ENCODE measurements at places on chromosomes 11 and 22.

DNA sequence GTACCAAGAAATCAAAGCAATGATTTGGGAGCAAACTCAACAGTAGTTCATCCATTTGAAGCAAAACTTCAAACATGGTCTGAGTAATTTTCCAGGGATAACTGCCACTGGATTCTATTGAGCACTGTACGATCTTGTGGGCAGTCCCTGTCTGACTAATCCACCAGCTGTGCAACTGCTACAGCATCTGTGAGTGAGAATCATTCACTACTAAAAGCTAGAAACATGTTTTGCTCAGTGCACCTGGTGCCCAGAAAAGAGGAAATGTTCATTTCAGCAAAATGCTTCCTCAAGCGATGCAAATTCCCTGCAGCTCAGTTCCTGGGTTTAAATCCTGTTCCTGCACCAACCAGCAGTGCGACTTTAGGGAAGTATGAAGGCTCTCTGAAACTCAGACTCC lies 1077.9 kb downstream of the DLG2 start:
- DNase-seq = no peak

- no peak for DNase-seq
Observed at GRCh38 chr22:49676230-49676629, 151.4 kb downstream of the BRD1 start.

DNA sequence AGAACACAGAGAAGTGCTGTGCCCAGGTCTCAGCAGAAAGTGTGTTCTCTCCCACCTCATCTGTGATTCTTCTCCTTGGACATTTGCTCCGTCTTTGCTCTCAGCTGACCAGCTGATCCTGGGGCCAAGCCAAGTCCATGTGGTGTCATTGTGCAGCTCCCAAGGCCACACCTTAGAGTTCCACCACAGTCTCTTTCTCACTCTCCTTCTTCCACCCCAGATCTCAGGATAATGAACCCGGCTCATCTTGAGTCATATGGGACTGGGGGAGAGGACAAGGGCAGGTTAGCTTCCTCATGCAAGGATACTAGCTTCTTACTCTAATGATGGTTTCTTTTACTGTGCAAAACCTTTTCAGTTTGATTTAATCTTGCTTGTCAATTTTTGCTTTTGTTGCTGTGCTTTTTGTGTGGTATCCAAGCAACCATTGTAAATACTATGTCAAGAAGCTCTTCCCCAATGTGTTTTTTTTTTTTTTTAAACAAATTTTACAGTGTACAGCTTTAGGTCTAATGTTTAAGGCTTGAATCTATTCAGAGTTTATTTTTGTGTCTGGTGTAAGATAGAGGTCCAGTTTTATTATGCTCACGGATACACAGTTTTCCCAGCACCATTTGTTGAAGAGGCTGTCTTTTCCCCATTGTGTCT lies 75.0 kb upstream of the OR4B1 start:
- DNase-seq = no peak

DNA sequence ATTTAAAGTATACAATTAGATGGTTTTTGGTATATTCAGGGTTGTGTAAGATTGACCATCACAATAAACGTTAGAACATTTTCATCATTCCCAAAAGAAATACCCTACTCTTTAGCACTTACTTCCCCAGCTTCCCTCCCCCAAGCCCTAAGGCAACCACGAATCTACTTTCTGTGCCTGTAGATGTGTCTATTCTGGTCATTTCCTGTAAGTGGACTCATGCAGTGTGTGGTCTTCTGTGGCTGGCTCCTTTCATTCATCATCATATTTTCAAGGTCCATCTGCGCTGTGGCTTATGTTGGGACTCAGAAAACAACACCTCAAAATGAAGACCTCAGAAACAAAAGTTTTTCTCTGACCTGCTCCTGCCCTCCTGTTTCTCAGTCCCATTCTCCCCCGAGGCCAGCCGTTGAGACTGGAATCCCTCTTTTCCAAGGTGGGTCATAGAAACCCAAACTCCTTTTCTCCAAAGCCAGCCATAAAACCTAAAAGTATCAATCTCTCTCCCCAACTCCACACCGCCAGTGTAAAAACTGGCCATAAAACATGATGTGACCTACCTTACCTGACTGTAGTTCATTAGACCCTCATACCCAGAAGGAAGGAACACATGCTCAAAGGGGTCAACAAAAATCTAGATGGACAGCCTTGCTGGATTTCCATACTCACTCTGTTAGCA lies 12.9 kb upstream of the TMPRSS13 start:
- no peak for DNase-seq

DNA sequence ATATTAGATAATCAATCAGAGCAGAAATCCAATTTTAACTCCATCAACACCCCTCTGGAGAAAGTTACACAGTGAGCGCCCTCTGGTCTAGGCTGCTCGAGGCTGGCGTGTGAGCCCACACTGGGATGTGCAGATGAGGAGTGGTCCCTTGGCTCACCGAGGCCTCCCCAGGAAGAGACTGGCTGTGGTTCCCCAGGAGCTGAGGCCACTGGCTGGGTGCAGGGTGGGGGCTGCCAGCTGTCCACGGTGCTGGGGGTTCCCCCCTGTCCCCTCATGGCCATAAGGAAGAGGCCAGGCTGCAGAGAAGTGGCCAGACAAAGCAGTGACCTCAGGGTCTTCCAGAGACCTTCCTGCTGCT lies 750.7 kb downstream of the BRD1 start:
- no peak for DNase-seq

DNA sequence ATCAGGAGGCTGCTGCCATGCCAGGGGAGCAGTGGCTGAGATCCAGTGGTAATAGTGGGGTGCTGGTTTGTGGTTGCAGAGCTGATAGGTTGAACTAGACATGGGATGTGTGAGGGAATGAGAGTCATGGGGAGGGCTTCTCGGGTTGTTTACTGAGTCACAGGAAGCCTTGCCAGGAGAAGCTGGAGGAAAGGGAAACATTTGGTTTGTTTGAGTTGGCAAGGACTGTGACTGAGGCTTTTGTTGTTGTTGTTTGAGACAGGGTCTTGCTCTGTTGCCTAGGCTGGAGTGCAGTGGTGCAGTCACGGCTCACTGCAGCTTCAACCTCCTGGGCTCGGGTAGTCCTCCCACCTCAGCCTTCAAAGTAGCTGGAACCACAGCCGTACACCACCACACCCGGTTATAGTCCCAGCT lies 49.3 kb downstream of the CABIN1 start:
- no peak for DNase-seq

DNA sequence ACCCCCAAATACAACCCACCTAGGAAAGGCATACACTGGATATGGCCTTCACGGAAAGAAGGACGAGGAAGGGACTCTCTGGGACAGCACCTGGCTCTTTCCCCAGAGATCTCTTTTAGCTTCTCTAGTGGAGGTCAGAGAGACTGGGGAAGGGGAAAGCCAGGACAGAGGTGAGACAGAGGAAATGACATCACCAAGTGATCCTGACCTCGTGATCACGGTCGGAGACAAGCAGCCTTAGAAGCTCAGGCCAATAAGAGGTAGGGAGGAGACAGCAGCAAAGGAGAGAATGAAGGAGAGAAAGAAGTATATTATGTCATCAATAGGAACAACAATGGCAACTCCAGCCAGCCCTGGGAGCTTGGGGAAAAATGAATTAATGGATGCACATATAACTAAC lies 15.4 kb upstream of the TMPRSS13 start:
- no peak for DNase-seq

DNA sequence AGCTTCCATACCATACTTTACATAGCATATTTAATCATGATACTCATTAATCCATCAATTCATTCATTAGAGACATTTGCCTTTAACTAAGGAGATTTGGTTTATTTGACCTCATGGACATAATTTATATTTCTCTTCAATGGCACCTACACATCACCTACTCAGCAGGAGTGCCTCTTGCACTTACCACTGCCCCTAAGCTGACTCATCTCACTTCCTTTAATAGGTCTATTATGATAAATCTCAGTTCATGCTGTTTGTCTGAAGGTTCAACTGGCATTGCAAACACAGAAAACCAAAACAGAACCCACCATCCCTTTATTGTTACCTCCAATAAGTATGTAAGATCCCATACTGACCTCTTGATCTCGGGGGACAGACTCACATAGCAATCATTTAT lies 186.7 kb downstream of the LUZP2 start:
- no peak for DNase-seq

- no peak for DNase-seq
Observed at GRCh38 chr11:70570693-70571395, 172.5 kb downstream of the CTTN start.

DNA sequence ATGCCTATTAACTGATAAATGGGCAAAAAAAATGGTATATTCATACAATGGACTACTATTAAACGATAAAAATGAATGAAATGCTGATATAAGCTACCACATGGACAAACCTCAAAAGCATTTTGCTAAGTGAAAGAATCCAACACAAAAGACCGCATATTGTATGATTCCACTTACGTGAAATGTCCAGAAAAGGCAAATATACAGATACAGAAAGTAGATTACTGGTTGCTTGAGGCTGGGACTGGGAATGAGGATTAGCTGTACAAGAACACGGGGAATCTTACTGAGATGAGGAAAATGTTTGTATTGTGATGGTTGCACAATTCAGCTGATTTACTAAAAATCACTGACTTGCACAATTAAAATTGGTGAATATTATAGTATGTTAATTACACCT lies 8.8 kb downstream of the SCUBE2 start:
- DNase-seq = no peak
